ENCODE measurements at places on chromosomes 7 and 10.

DNA sequence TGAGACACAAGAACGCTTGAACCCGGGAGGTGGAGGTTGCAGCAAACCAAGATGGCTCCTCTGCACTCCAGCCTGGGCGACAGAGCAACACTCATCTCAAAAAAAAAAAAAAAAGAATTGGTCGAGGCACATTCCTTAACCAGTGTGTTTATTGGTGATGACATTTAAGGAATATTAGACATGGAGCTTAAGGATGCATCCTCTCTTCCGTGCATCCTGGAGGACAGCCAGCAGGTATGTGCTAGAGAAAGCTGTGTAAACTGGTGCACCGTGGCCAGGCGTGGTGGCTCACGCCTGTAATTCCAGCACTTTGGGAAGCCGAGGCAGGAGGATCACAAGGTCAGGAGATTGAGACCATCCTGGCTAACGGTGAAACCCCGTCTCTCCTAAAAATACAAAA is 11.8 kb downstream of the ZKSCAN1 start:
- DNase-seq = no peak

GRCh38 chr7:1537535-1538412 is 7.3 kb downstream of the MAFK start:
- no peak for DNase-seq

DNA sequence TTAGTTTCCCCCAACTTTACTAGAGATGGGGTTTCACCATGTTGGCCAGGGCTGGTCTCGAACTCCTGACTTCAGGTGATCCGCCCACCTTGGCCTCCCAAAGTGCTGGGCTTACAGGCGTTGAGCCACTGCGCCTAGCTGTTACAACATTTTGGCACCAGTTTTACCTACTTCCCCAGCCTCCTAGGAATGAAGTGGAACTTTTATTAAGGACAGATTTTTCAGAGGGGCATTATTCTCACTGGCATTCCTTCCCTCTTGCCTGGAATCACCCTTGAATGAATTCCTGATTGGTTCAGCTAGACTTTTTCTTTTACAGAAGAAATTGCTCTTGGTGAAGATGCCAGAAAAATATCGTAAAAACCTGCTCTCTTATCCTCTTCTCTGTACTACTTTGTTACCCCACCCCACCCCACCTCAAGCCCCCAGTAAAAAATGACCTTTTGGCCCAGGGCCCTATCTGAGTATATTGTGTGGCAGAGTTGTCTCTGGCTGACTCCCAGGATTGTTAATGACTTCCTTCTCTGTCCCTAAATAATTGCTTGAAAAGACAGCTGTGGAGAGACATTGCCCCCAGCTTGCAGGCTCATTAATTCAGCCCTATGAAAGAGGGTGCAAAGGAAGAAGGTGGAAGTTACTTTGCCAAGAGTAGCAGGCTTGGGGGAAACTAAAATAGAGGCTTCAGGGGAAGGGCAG is 189.6 kb downstream of the AUTS2 start:
- no peak for DNase-seq

DNA sequence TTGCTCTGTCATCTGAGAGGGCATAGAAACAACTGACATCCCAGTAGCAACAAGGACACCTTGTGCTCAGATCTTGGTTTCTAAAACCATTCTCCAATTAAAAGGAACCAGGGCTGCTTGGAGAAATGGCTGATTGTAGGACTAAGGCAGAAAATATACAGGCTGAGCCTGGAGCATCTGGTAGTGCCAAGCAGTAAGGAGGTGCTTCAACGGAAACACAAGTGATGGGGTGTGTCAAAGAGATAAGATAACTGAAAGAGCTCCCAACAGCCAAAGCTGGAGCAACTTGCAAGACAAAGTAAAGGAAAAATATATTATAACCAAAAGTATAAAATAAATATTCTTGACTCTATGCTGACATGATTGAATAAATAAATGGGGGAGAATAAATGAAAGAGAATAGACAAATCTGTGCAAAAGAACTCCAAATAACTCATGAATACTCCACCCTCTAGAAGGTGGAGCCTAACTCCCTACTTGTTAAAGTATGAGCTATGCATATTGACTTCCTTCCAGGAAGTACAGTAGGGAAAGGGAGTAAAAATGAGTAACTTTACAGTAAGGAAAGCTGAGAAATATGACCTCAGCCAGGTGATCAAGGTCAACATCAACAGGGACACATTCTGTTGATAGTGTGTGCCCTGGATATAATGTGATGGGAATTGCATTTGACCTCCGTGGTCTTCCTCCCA is 162.4 kb downstream of the NOC3L start:
- no peak for DNase-seq

- DNase-seq = peak; percentile 48
Measured at GRCh38 chr10:43138021-43138756, at the start of gene CSGALNACT2. CSGALNACT2 (plus strand) TSS chr10:43138445; CDS start chr10:43155150, 16,705 bp downstream.

GRCh38 chr10:66252986-66253385 is 672.9 kb upstream of the LRRTM3 start:
- no peak for DNase-seq

- no peak for DNase-seq
Measured at GRCh38 chr10:24814568-24815313, 91.1 kb upstream of the ARHGAP21 start.

- DNase-seq = no peak
Measured at GRCh38 chr10:51073453-51074237, 642 bp upstream of the PRKG1 start.

DNA sequence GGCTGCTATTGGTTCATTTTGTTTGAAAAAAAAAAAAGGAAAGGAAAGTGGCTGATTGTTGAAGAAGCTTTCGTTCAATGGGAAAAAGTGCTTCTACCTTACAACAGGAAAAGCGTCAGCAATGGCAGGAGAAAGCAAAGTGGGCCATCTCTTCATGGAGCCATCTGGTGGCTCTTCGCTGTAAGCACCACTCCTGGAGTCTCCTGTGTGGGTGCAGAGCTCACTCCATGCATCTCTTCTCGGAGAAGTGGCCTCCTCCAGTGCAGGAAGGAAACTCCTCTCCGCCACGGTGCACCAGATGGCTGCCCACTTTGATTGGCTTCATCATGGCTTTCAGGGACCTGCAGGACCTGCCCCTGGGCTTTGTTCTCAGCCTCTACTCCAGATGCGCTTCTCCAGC is 250.9 kb downstream of the PTEN start:
- DNase-seq = no peak

DNA sequence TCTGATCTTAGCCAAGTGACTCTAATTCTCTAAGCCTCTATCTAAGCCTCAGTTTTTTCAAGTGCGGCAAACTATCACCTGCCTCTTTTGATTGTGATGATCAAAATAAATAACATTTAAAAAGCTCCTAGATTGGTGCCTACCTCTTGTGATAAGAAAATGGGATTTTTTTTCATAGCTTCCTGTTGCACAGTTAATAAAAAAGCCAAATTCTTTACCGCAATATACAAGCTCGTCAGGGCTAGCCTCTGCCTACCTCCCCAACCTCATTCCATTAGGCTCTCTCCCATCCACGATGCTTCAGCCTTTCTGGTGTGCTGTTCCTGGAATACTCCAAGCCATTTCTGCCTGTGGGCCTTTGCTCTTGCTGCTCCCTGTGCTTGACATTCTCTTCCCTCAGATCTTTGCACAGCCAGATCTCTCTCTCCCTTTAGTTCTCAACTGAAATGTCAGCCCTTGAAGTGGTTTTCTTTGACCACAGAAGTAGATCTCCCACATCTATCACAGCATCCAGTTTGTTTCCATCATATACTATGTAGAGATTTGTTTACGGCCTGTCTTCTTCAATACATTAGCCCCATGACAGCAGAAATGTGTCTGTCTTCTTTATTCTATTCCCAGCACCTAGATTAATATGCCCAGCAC is 48.8 kb downstream of the SFR1 start:
- no peak for DNase-seq

DNA sequence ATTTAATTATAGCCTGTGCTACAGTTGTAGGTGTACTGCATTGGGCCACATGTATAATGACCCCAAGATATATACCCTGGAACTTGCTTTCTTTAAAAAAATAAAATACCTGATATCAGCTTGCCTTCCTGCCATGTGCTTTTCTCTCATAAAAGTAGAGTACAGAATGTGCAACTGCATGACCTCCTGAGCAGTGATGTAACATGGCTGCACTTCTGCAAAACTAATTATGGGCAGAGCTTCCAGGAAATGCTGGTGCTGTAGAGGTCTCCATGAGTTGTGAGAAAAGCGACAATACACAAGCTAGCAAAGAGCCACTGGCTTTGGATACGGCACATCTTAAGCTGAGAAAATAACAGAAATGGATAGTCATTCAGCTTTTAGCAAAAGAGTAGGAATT is 6.5 kb upstream of the ERLIN1 start:
- DNase-seq = no peak

GRCh38 chr10:99674762-99675161 is 15.5 kb downstream of the ENTPD7 start:
- DNase-seq = no peak

DNA sequence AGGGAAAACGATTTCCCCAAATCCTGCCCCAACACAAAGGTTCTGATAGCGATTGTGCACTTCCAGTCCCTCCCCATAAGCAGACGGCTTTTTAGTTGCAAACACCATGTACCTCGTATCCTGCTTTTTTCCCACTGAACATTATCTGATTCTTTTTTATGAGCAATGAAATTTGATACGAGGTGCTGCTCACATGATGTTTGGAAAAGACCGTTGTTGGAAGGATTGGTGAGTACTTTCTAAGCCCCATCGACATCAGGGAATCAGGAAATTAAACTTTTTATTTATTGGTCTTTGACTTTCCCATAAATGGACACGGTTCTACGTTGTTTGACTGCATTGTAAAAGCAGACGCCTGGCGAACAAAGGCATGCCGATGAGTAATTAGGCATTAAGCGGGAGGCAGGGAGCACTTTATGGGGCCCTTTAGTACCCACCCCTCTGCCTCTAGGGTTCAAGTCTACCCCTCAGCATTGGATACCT is 49.4 kb downstream of the TEX36 start:
- DNase-seq = no peak

GRCh38 chr10:12482587-12482986 is 133.2 kb downstream of the CAMK1D start:
- no peak for DNase-seq

DNA sequence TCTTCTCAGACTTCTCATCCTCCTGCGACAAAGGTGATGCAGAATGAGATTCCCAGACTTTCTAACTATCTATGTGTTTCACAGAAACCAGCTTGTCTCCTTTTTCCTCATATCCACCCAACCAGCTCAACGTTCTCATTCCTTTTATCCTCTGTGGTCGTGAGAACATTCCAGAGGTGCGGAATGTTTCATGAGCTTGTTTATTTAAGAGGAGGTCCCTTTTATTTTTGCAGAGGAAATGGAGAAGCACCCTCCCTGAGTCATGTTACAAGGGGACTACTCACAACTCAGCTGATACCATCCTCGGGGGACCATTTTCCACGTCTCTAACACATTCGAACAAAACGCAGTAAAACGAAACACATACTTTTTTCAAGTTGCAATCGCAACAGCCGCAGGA is 93.2 kb downstream of the ZRANB1 start:
- no peak for DNase-seq

DNA sequence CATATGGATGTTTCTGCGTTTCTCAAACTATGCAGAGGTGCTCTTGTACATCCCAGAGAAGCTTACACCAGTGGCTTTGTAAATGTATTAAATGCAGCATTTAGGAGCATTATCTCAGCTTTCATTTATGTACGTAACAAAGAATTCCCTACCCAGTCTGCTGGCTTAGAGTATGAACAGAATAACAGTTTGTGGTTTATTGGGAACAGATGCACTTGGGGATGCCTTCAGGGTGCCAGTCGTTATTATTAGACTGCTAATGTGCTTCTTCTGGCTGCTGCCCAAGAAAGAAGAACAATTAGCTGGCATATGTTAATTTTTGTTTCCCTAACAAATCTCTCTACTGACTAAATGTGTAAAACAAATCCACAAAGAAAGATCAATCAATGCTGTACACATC is 241.9 kb downstream of the FOXP2 start:
- DNase-seq = no peak

DNA sequence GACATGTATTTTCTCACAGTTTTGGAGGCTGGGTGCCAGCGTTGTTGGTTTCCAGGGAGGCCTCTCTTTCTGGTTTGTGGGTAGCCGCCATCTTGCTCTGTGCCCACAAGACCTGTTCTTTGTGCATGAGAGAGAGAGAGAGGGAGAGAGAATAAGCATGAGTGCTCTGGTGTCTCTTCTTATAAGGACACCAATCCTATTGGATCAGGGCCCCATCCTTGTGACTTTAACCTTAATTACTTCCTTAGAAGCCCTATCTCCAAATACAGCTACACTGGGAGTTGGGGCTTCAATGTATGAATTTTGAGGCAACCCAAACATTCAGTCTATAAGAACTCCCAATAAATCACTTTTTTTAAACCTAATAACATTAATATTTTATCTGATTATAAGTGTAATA is 114.6 kb downstream of the PARP12 start:
- no peak for DNase-seq

DNA sequence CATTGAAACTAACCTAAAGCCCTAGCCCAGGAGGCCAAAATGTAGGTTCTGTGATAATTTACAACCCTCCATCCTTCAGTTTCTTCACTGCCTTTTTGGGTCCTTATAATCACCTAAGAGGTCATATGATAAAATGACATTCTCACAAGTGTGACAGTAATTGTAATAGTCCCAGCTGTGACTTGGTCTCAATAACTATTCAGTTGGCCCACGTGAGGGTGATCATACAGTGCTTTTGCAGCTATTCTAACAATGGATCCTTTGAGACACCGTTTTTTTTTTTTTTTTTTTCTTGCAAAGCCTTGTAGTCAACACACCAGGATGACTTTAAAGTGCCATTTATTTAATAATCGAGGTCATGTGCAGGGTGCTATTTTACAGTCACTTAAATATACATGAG is 760.0 kb downstream of the PHTF2 start:
- no peak for DNase-seq

DNA sequence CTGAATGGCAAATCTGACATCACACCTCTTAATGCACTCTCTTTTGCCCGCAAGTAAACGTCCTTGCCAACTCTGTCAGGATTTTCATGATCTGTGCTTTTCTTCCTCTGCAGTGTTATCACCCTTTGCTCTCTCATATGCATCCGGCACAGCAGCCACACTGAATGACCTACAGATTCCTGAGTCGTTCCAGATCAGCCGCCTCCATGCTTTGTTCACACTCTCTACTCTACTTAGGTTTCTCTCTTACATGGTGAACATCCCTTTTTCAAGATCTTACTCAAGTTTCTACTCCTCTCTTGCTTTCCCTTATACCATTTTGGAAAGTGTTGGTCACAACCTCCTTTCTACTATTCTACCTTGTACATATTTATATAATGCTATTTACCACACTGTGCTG is 127.7 kb upstream of the AOAH start:
- no peak for DNase-seq

DNA sequence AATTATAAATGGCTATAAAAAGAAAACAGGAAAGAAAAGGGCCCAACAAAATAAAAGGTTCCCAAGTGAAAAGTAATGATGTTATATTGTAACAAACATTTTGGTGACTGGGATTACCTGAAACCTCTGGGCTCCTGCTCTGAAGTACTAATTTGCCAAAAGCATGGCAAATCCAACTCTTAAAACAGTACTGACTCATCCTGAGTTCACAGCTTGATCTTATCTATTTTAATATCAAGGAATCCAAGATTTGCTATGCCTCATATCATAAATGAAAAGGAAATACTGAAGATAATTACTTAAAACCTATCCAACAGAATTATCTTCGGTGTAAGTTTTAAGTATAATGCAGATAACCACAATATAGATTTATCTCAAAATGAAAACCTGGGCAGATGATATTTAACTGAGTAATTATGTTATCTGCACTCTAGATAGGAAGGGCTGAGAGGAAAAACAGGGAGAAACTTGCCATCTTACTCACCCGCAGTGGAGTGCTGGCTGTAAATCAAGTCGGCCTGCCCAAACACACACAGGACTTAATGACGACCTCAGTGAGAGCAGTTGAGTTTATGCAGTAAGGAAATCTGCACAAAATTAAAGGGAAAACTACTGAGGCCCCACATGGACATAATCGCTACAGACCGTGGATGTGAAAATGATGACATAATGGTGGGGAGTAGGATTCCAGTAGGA is 48.4 kb downstream of the MPP7 start:
- no peak for DNase-seq

All from activated CD8-positive, alpha-beta memory T cell treated with anti-CD3 and anti-CD28 coated beads for 1 hour (primary cell).